GM04504 (cell line): ENCODE measurements at places on chromosomes 7 and 10.

DNA sequence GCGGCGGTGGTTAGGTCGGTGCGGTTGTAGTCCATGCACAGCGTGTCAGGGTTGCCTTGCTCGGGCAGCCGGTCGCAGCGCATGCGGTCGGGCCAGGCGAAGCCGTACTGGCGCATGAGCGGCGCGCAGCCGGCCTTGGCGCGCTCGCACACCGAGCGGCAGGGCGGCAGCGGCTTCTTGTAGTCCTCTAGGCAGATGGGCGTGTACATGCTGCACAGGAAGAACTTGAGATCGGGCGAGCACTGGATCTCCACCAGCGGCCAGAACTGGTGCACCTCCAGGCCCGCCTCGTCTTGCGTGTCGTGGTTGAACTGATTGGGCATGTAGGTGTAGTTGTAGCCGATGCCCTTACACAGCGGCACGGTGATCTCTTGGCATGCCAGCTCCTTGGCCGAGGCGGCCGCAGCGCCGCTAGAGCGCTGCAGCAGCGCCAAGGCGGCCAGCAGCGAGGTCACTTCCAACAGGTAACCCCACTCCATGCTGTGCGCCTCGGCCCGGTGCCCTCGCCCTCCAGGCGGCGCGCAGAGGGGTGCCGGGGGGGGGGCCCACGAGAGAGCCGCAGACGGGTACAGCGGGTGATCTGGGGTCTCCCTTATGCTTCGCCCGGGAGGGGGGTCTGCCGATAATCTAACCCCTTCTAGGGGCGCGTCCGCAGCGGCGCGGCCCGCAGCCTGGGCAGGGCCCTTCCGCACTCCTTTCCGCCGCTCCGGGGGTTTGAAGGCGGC lies 983 bp downstream of the FZD8 start:
- DNase-seq = no peak

DNA sequence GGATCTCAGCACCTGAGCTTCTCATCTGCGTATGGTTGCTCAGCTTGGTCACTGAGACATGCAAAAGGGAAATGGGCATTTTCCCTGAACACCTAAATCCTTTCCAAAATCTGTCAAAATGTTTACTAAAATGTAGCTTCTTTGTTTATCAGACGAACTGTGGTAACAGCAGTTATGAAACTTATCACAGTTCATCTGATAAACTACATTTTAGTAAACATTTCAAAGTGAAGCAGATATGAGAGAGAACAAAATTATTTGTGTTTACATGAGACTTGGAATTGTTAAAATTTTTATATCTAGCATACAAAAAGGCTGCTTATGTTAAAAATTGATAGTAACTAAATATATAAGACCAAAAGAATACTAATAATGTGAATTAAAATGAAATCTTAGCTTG lies 573.4 kb upstream of the C7orf33 start:
- DNase-seq = no peak

- no peak for DNase-seq
Observed at GRCh38 chr7:151847136-151847535, 29.8 kb downstream of the PRKAG2 start.

DNA sequence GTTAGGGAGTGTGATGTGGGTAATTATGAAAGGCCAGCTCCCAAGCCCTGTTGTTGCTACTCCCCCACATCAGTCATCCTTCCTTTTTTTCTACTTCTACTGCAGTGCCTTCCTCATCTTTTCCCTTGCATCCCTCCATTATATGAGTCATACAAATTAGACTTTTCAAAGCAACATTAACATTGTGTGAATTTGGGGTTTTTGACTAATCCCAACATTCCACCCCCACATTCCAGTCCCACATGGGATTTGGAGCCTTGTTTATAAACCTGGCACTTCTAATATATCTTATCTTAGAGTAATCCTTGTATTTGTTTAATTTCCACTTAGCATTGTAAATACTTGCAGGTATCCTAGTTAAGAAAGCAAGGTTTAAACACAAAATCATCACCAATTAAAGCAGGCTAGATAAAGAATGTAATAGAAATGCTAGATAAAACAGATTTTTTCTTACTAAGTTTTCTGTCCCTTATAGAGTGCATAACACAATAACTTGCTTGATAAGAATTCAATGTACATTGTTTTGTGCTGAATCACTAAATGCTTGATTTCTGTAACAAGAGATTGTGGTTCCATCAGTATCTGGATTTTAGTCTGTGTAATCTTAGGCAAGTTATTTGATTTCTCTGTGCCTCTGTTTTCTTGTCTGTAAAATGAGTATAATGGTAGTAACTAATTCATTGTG lies 165.8 kb downstream of the CFTR start:
- DNase-seq = no peak

GRCh38 chr7:18708204-18708603 lies 212.7 kb downstream of the HDAC9 start:
- no peak for DNase-seq

- no peak for DNase-seq
Observed at GRCh38 chr10:20765066-20765465, 132.0 kb downstream of the NEBL start.

- DNase-seq = no peak
Observed at GRCh38 chr10:119189811-119190282, 11.2 kb upstream of the PRDX3 start.
